T-helper 22 cell (primary cell): ENCODE measurements at places on chromosomes 2 and 18.
A peak's percentile ranks its signal among the peaks of the same experiment; 100 is the strongest.

DNA sequence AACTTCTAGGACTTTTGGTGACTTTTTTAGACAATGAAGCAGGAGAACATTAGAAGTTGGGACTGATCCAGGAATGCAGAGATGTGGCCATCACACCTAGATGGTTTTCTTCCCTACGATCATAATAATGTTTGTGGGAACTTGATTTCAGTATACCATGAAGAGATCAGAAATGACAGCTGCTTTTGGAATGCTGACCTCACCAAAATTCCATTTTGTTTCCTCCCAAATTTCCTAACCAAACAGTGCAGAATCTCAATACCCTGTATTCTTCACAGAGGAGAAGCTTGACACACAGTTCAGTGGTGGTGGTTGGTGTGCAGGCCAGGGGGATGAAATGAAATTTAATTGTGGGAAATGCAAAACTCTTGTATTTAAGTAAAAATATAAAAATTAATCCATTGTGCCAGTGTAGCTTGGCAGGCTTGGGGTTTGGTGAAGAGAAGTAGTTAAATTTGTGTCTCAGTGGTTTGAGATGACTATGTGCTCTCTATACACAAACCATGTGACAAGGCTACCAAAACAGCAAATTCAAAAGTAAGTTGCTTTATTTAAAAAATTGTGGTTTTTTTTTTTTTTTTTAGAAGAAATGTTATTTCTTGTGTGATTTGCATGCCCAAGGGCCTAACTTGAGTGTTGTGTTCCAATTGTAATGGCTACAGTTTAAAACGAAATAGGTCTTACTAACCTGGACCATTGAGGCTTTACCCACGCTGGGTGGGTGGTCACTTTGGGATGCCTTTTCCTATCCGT is 252.4 kb downstream of the LPIN1 start:
- no peak for DNase-seq

DNA sequence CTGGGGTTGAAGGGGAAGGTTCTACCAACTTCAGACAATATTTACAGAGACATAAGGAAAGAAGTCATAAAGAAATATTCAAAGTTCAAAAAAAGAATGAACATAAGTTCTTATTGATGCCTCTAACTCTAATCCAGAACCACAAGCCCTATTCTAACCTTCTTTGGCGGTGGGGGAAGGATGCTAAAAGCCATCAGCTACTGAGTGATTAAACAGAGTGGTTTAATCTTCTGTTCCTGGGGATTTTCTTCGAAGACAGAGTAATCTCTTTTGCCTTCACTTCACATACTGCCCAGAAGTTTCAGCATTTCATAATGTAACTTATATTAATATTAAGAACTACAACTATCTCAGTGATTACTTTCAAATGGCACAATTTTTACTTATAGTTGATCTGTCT is 51.2 kb upstream of the TXNDC2 start:
- DNase-seq: no peak

GRCh38 chr18:22005191-22005841 is 164.1 kb upstream of the GATA6 start:
- DNase-seq: no peak

DNA sequence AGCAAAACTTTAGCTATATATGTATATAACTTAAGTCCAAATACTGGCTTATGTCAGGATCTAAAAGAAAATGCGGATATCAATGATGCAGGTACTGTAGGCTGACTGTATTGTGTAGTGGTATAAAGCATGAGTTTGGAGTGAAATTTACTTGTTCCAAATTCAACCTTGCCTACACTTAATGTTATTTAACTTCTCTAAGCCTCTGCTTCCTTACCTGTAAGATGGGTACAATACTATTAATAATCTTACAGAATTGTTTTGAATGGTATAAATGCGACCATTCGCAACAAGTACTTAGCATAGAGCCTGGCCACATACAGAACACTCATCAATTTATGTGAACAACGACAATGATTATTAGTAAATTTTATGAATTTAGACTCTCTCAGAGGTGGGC is 62.4 kb downstream of the SPRED2 start:
- DNase-seq: no peak

GRCh38 chr2:128608921-128609880 is 290.5 kb upstream of the HS6ST1 start:
- DNase-seq: no peak

- no peak for DNase-seq
Observed at GRCh38 chr2:38159597-38159996, 83.6 kb upstream of the CYP1B1 start.

- DNase-seq: peak; percentile 60
Observed at GRCh38 chr2:24049485-24050021, at the start of gene FKBP1B. TSS of gene FKBP1B (plus strand) at chr2:24049741. CDS start at chr2:24049850, 109 bp downstream.

GRCh38 chr18:10072671-10073175 is 158.9 kb downstream of the VAPA start:
- no peak for DNase-seq

DNA sequence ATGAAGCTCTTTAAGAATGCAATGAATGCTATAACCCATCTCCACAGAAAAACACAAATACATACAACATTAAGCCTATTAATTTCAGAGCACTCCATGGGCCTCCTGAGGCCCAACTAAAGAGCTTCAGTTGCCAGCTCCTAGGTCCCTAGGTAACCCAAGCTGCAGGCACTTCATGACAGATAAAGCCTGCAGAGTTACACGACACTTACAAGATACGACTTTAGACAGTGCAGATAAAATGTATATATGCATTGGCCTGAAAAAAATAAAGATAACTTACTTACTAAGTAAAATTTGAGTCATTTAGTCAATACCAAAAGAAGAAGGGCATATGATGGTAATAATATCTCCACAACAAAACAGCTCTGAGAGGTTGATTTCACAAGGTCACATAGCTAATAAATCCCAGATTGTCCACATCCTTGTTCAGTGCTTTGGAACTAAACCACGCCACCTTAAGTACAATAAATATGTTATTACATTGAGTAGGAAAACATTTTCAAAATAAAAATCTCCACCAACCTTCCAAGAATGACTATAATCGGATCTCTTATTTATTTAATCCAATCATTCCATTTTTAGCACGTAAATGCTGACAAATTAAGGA is 3.4 kb downstream of the MAP4K3 start:
- no peak for DNase-seq

GRCh38 chr2:68737711-68738110 is 3.1 kb downstream of the ARHGAP25 start:
- no peak for DNase-seq
